ENCODE measurements at places on chromosomes 16 and 17.

DNA sequence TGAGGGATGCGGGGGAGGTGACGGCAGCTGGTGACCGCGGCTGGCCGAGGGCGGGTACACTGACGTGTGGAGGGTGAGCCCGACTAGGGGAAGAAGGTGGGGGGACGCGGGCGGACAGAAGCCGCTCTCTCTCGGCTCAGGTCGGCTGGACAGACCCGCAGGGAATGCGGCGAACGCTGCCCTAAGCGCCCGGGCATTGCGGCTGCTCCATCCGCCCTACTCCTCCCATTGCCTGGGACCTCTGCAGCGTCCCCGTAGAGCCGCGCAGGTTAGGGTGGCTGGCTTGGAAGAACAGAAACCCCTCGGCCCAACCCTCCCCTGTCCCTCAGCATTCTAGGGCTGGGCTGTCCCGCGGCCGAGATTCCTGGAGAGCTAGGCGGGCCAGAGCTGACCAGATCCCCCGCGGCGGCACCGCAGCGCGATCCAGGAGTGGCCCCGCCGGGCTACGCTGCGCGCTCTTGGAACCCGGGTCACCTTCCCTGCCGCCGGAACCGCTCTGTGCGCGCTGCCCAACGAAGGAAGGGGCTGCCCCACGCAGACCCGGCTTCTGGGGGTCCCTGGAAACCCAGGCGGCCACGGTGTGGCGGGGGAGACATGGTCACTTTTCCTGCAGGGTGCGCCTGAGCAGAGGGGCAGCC is 3.0 kb downstream of the DLX4 start:
- DNase-seq = no peak

DNA sequence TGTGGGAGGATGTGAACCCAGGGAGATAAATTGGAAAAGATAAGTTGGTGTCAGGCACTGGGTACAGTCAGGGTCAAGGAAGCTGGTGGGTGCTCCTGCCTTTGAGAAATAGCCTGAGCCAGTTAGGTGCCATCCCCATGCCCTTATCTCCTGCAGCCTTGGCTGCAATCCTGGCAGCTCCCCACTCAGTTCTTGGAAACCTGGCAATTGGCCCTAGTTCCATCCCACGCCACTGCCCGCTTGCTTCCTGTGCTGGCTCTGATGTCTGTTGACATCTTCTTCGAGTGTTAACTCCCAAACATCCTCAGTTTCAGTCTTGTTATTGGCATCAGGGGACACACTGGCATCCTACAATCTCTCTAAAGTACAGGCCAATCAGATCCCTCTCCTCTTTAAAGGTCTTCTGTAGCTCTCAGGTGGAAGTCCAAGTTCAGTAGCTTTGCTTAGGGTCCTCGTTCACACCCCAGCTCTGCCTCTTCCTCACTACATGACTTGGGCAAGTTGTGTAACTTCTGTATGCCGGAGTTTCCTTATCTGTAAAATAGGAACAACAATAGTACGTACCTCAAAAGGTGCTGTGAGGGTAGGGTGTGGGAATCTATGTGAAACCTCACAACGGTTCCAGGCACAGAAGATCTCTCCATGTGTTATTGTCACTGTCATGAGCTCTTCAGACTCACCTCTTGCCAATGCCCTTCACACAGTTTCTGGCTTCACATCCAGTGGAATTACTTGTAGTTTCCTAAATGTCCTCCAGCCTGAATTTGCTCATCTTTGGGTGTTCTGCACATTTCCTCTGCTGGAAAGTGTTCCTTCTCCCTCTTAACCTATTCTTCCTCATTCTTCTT is 13.5 kb upstream of the PRKAR1A start:
- no peak for DNase-seq

- no peak for DNase-seq
These were observed 235.1 kb downstream of the PRKCA start for GRCh38 chr17:66537502-66537901.

GRCh38 chr16:1021553-1022160 is 40.1 kb downstream of the SOX8 start:
- DNase-seq = no peak

GRCh38 chr16:86038926-86039310 is 140.0 kb downstream of the IRF8 start:
- DNase-seq = no peak

DNA sequence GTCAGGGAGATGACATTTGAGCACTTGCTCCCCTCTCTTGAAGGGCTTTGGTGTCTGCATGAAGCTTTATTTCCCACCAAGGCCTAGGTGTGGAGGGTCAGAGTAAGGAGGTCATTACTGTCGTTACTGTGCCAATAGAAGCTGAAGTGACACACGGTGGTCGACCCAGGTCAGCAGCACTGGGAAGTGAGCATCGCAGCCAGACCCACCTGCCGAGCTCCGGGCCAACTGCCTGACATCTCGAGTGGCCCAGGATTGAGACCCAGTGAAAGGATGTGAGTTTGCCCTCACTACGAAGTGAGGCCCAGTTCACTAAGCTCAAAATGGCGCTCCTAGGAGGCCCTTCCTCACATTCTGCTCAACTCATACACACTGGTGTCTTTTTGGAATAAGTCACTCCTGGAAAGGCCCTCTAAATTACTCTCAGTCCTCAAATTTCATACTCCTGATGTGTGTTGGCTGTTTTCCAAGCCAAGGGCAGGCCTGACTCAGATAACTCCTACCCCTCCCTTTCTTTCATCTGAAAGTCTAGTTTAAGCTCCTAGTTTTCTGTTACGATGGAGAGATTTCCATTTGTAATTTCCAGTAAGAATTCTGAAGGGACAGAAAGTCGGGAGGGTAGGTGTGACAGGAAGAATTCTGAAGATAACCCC is 200.4 kb downstream of the LGALS9B start:
- DNase-seq = no peak

GRCh38 chr16:79750311-79750710 is 149.8 kb upstream of the MAF start:
- no peak for DNase-seq

DNA sequence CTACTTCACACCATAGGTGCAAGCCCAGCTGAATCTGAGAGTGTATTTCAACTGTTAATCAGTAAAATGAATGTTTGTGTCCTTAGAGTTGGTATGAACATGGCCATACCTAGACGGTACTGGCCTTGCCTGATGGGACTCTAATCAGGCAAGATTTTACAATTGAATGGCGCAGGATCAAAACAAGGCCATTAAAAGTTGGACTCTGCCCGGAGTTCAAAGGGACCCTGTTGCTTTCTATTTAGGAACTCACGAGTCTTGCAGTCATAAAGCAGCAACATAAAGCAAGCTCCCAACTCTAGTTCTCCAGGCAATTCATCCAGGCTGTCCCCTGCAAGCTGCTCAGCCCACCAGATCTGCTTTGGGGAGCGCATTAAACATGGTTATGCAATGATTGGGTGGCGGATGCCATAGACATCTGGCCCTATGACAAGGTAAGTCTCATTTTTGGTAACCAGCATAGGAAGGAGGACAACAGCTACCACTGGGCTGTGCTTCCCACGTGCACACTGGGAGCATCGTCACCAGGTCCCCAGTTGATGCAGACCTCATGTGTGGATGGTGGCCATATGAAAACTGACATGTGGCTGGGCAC is 8.8 kb downstream of the TMEM186 start:
- DNase-seq = no peak

- no peak for DNase-seq
These were observed 27.6 kb upstream of the KPNB1 start for GRCh38 chr17:47622180-47622549.

DNA sequence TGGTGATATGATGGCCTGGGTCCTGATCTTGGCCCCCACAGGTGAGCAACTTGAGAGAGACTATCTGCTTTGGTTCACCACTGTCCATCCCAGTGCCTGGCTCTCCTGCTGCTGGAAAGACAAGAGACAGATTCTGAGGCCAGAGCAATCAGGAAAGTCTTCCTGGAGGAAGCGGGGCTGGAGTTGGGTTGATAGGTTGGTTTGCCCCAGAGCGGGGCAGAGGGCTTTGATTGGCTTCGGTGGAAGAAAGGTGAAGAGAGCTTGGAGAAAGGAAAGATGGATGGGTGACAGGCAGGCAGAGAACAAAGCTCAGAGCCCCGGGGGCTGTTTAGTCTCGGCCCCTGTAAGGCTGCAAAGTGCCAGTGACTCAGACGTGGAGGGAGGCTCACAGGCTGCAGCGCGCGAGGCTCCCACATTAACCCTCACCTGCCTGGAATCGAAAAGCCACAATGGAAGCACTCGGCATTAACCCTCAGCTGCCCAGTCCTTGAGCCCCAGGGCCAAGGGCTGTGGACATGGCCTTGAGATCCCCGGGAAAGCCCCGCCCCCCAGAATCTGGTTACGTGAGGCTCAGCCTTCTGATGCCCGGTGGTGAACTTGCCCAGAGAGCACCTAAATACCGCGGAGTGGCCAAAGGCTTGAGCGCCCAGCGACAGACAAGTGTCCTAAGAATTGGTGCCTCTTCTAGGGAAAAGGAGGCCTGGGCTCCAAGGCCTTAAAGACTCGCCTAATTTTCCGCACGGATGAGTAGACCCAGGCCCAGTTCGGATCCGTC is 996 bp upstream of the CPNE2 start:
- DNase-seq = no peak

DNA sequence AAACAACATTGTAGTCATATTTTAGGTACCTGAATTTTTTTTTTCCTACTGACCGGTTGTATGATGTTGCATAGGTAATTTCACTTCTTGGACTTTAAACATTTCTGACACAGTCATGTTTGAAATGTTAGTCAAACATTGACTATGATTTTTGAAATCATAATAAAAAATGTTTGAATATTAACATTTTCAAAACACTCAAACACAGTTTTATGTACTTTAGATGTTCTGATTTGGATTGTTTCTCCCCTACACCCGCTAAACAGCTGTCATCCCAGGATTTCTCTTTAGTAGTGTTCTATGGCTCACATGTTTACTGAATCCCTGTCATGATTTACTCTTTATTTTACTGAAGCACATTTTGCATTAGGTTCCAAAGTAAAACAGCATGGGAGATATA is 102.9 kb upstream of the NPEPPS start:
- DNase-seq = no peak

- peak; percentile 45 for DNase-seq
These were observed at the start of gene TMEM98 for GRCh38 chr17:32927724-32928585. Gene TMEM98 (plus strand): TSS chr17:32928153. CDS start chr17:32931529, 3,376 bp downstream.

All from GM20000 (cell line).